ENCODE measurements at places on chromosomes 11 and 22.
A peak's percentile ranks its signal among the peaks of the same experiment; 100 is the strongest.

GRCh38 chr11:33615751-33616150 is 84.9 kb downstream of the C11orf91 start:
- no peak for DNase-seq

- no peak for DNase-seq
Observed at GRCh38 chr22:49775867-49776511, 51.7 kb downstream of the BRD1 start.

- DNase-seq: no peak
Observed at GRCh38 chr11:123166071-123166559, 28.9 kb downstream of the CLMP start.

GRCh38 chr22:19853879-19854777 is 546 bp downstream of the GNB1L start:
- DNase-seq: no peak

DNA sequence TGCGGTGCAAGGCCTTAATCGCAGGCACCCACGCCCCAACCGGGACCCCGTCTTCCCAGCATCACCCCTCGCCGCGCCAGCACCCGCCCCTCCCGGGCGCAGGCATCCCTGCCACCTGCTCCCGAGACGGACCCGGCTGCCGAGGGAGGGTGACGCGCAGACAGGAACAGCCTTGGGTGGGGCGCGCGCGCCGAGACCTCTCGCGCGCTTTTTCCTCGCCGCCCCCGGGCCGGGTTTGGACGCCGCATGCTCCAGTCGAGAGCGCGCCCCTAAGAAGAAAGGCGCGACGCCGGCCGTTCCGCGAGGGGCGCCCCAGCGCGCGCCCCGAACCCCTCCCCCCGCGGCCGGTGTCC is 504 bp downstream of the CFL1 start:
- peak; percentile 67 for DNase-seq

GRCh38 chr22:27241430-27242321 is 559.9 kb downstream of the MN1 start:
- DNase-seq: no peak

Data from CD4-positive, alpha-beta T cell treated with Interferon alpha-2 for 1 hour (primary cell).